ENCODE measurements at places on chromosomes 16 and 17.

DNA sequence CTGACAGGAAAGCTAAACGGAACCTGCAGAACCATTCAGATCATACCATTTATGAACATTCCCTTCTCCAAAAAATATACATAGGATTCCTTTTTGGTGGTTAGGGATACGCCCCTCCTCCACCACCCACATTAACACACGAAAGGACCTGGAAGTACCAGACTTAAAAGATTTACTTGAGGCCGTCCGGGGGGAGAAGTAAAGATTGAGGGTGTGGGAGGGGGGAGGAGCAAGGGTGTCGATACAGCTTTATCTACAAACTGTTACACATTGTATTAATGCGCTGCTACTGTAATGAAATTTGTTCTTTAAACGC lies 537 bp downstream of the PALB2 start:
- DNase-seq: no peak

DNA sequence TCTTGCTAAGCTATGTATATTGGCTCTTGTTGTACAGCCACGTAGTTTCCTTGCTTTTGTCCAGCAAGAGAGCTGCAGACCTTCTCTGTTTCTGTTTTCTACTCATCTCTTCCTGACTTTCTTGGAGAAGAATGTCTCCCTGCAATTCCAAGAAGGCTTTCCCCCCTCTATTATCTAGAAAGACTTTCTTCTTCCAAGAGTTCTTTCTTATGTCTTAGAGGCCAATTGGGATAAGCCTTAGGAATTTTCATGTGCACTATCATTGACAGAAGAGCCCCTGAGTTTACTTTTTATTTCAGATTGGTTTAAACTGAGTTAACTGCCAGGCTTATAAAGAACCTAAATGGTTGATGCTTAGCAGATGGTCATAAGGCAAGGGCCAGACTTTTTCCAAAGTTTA lies 9.0 kb downstream of the CAPNS2 start:
- DNase-seq: no peak

DNA sequence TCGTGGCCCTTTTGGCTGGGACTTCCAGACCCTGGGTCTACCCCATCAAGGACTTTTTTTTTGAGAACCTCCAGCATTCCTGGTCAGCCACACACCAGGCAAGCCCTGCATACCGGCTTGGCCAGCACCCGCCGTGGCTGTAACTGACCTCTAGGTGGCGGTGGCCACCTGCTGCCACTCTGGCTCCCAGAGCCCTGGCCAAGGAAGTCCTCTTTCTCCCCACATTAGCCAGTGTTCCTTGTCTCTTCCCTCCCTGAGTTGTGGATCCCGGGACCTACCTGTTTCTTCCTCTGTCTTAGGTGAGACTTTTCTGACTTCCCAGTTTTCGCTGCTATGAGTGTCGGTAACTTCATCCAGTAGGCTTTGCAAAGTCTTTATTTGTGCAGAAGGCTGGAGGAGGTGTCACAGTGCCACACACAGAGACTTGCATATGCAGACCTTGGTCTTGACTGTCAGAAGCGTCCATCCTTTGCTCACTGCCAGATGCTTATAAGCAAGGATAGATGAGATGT lies 348.3 kb downstream of the CPPED1 start:
- peak; percentile 44 for DNase-seq

DNA sequence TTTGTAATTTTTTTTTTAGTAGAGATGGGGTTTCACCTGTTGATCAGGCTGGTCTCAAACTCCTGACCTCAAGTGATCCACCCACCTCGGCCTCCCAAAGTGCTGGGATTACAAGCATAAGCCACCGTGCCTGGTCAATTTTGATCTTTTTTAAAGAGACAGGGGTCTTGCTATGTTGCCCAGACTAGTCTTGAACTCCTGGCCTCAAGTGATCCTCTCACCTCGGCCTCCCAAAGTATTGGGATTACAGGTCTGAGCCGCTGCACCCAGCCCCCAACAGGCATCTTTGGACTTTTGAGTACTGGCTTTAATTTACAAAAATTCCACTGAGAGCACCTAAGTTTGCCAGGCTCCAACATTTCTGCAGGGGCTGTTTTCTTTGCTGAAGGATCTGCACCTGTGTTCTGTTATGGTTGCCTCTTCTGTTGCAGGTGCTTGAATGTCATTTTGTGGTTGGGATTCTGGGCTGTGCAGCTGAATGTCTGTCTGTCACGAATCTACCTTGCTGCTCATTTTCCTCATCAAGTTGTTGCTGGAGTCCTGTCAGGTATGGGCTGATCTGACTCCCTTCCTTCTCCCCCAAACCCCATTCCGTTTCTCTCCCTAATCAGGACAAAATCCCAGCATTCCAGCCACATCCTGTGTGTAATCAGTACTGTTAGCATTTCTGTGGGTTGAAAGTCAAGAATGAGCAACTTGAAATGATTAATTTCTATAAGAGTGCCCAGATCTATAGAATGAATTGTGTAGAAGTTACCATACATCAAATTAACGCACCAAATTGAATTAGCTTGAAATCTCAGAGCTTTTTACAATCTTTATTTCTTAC lies 8.5 kb downstream of the G6PC1 start:
- no peak for DNase-seq

GRCh38 chr17:78883533-78884131 lies 19.4 kb downstream of the CEP295NL start:
- no peak for DNase-seq

DNA sequence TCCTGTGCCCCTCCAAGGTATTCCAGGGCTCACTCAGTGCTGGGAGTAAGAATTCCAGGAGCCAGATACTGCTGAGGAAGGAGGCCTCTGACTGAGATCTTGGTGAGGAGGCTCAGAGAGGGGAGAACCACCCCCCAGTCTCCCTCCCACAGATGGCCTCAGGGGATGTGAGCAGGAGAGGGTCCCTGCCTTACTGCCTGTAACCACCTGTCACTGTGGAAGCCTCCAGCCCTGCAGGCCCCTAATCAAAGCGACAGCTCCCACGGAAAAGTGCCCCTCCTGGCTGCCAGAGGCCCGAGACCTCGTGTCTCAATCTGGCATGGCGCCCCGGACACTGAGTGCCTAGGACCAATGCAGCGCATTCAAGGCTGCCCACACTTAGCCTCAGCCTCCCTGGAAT lies 7.7 kb upstream of the C17orf113 start:
- DNase-seq: no peak

DNA sequence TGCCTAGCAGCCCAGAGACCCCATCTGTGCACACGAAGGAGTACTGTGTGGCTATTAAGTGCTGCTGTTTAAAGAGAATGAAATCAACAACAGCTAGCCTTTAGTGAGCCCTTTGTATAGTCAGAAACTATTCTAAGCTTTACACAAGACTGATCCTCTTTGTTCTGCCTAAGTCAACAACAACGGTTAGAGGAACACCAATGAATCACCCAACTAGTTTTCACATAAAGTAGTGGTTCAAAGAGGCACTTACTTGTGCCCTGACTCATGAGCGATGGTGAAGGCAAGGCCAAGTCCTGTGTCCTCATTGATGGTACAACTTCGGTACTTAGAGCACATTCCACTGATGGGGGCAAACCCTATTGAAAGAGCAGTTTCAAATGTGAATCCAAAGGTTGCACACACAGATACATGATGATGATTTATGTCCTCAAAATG lies 75.8 kb downstream of the ADAMTS18 start:
- DNase-seq: no peak

GRCh38 chr17:36136439-36136838 lies 32.8 kb downstream of the CCL4 start:
- no peak for DNase-seq

GRCh38 chr16:1331712-1332617 lies 1.5 kb upstream of the BAIAP3 start:
- DNase-seq: no peak

DNA sequence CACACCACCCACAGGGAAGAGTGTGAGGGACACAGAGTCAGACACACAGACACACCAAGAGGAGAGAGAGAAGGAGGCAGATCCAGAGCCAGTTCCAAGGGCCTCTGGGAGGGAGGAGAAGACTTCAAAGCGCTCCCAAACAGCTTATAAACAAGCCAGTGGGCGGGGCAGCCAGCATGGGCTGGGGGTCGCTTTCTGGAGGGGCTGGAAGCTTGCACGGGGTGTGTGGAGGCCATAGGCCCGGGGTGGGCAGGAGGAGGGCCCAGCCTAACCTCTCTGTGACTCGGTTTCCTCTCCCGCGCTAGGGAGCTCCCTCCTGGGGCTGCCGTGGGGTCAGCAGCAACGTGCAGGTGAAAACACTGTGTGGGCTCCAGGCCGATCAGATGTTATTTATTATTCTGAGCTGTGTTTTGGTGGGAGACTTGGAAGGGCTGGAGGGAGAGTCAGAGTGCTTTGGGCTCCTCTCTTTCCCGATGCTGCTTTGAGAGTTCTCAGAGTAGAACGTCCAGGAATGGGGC lies 2.5 kb upstream of the WFIKKN2 start:
- DNase-seq: no peak

DNA sequence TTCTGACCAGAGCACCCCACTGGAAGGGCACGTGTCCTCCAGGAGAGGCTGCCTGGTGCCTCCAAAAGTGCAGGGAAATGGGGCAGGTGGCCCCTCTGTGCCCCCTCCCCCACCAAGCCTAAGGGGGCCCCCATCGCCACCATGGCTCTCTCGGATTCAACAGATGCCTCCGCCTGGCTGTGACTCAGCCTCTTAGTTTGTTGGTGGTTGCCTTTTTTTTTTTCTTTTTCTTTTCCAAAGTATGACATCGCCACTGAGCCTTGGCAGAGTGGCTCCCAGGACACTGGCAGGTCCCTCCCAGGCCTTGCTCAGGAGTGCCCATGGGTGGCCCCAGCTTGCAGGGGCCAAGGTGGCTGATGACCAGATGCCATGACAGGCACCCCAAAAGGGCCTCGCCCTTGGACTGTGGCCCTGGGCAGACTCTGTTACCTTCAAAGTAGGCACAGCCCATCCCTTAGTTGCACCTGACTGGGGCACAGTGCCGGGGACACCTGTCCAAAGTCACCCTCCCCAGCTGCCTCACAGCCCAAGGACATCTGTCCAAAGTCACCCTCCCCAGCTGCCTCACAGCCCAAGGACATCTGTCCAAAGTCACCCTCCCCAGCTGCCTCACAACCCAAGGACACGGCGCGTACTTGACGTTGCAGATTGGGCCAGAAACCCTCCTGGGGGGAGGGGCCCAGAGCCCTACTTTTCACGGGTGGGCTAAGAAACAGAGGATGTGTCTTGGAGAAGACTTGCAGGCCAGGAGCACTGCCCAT lies 29.6 kb downstream of the NPTX1 start:
- no peak for DNase-seq

DNA sequence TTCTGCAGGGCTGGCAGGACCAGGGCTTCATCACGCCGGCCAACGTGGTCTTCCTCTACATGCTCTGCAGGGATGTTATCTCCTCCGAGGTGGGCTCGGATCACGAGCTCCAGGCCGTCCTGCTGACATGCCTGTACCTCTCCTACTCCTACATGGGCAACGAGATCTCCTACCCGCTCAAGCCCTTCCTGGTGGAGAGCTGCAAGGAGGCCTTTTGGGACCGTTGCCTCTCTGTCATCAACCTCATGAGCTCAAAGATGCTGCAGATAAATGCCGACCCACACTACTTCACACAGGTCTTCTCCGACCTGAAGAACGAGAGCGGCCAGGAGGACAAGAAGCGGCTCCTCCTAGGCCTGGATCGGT lies 1.4 kb downstream of the CDK5R1 start:
- DNase-seq: no peak

- DNase-seq: no peak
Observed at GRCh38 chr17:68803164-68803929, 151.8 kb downstream of the ABCA8 start.

DNA sequence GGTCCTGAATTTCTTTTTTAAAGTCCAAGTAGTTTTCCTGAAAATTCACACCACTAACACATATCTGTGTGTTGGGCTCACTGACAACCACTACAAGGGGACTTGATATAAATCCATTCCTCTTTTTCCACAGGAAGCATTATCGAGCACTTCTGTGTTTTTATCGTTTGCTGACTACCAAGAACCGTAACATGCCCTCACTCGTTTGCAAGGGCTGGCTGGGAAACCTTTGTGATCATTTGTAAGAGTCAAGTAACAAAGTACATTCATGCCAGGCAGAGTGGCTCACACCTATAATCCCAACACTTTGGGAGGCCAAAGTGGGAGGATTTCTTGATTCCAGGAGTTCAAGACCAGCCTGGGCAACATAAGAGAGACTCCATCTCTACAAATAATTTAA lies 62.1 kb downstream of the ZZEF1 start:
- DNase-seq: no peak

GRCh38 chr16:50674831-50675230 lies 6.3 kb downstream of the SNX20 start:
- DNase-seq: no peak

DNA sequence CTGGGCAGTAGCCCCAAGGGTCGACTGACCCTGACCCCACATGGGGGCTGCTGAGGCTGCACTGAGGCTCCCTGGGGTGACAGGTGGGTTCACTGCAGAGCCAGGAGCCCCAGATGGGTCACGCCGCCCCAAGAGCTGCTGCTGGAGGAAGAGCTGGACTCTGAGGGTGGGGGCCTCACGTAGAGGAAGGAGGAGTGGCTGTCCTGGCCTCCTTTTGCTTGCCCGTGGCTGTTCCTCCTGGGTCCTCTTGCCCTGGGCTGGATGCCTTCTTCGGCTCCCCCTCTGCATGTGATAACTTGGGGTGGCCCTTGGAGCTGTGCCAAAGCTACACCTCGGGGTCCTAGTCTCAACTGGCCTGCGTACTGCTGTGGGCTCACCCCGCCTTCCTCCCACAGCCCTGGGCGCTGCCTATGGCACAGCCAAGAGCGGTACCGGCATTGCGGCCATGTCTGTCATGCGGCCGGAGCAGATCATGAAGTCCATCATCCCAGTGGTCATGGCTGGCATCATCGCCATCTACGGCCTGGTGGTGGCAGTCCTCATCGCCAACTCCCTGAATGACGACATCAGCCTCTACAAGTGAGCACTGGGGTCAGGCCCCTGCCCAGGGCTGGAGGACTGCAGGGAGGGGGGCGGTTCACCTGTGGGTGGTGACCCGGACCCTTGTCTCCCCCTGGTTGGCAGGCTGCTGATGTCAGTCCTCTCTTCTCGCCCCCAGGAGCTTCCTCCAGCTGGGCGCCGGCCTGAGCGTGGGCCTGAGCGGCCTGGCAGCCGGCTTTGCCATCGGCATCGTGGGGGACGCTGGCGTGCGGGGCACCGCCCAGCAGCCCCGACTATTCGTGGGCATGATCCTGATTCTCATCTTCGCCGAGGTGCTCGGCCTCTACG lies 1.1 kb upstream of the AMDHD2 start:
- no peak for DNase-seq

DNA sequence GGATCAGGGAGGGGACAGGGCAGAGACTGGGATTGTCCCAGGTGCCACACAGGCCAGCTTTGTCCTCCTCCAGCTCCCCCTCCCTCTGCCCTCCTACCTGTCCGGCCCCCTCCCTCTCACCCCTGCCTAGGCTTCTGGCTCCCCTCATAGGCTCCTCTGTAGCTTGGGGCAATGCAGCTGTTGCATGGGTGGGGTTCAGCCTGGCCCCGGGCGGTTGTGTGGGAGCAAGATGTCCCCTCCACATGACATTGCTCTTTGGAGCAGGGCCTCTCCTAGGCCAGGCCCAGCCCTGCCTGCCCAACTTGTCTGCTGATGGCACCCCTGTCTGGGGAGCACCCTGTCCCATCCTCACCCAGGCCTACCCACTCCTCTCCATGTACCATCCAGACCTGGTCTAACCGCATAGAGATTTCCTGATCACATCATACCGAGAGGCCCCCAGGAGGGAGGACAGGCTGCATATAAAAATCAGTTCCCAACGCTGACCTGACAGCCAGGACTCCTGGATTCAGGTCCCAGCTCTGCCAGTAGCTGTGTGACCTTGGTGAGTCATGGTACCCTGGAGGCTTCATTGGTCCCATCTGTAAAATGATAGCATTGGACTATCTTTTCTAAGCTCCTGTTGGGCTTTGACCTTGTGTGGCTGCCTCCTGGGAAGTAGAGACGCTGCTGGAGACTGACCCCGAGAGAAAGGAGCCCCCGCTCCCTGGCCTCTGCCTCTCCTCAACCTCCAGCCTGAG lies 48.8 kb upstream of the DLX4 start:
- no peak for DNase-seq

- DNase-seq: no peak
Observed at GRCh38 chr17:73200476-73200875, 7.6 kb downstream of the COG1 start.
